ENCODE measurements at places on chromosomes 3 and 15.

DNA sequence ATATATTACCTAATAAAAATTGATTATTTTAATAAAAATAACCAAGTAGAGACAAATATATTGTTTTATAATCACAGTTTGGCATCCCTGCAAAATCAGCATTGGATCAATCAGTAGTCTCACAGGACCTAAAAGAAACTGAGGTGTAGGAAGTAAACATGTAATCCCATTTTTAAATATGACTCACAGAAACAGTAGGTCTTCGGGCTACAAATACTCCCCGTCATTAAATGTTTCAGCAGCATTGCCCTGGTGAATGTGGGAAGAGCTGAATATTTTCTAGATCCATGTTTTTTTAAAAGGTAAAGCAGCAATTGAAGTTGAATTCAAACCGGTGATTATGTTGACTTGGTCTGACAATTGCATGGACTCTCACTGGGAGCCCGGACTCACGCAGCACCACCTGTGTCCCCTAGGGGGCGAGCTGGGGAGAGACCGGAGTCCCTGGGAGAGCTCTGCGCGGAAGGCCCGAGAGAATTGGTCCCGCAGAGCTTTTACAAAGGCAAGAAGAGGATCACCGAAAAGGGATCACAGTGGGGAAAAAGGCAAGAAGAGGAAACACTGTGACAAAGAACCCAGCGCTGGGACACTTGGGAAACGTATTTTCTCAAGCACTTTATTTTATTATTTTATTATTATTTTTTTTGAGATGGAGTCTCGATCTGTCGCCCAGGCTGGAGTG is 17.2 kb upstream of the USP3 start:
- DNase-seq, result no peak

GRCh38 chr3:88263417-88264100 is 113.8 kb downstream of the C3orf38 start:
- no peak for DNase-seq

DNA sequence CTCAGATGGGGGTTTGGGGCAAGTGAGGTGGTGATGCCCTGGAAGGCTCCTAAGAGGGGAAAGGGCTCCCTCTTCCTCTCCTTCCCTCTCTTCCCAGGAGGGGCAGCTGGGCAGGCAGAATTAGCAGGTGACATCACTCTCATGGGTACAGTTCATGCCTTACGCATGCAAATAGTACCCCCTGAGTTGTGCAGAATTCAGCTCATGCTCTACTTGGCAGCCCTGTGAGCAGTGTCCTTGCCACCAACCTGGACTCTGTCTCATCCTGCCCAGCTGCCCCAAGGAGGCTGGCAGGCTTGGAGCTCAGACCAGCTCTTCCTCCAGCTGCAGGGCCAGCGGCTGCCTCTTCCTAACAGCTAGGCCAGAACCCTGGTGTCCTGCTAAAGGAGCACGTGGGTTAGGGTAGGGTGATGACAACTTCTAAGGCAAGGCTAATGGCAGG is 3.3 kb downstream of the CHAC1 start:
- DNase-seq, result no peak

GRCh38 chr3:146246526-146246925 is 4.4 kb downstream of the PLSCR4 start:
- no peak for DNase-seq

- DNase-seq, result no peak
Measured at GRCh38 chr3:6099458-6100075, 761.3 kb upstream of the GRM7 start.

- DNase-seq, result peak; percentile 83
Measured at GRCh38 chr3:194003114-194004057, 132.6 kb upstream of the HES1 start.

GRCh38 chr3:177629276-177629675 is 432.0 kb upstream of the TBL1XR1 start:
- no peak for DNase-seq

DNA sequence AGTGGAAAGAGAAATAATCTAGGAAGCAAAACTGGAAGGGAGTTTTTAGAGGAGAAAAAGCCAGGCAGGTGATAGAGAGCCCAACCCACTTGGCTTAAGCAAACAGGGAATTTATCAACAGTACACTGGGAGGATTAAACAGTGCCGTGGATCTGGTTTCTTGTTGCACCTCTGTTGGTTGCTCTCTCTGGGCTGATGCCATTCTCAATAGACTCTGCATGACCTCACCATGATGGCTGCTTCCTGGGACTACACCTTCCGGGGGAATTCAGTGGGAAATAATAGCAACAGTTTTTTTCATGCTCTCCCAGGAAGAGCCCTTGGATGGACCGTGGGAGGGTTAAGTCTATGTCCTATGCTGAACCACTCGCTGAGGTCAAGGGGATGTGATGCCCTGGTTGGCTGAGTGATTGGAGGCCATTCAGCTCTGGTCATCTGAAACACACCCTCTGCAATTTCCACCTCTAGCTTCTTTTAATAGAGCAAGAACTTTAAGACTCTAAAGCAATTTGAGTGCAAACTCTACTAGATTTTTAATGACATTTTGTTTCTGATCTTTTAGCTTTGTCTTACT is 74.2 kb downstream of the EPHB1 start:
- no peak for DNase-seq

DNA sequence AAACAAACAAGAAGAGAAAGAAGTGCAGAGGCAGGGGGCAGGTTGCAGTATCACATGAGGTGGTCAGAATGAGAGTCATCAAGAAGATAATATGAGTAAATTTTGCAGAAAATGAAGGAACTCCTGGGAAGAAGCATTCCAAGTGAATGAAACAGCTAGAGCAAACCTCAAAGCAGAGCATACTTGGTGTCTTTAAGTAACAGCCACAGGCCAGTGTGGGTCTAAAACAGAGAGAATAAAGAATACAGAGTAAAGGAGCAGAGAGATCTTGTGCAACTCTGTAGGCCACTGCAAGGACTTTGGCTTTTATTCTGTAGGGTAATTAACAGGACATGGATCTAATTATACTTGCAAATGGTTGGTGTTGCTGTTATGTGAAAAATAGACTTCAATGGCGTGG is 81.3 kb downstream of the STAC start:
- DNase-seq, result peak; percentile 59

- no peak for DNase-seq
Measured at GRCh38 chr3:94167796-94168195, 104.9 kb downstream of the NSUN3 start.

DNA sequence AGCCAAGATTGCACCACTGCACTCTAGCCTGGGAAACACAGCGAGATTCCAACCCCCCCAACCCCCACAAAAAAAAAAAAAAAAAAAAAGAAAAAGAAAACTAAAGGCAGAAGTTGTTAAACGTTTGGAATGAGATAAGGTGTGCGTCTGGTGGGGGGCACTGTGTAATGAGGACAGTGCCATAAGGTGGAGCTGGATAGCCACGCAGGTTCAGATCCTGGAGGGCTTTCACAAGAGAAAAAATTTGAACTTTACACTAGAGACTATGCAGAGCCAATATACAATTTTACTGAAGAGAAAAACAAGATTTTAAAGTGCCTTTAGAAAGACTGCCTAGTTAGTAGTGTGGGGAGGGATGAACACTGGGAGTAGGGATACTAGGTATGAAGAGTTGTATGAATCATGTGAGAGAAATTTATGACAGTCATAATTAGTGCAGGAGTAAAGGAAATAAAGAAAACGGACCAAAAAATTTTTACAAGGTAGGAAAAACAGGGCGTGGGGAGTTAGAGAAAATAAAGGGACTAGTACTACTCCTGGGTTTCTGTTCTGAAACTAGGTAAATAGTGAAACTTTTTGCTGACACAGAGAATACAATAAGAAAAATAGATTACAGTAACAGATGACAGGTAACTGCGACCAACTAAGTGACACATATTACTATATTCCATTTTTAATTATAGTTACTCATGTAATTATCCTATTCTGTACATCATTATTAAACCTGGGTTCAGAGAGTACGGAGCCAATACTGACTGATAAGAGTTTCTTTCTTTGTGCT is 108.1 kb downstream of the PEAK1 start:
- no peak for DNase-seq

- no peak for DNase-seq
Measured at GRCh38 chr3:36738702-36739101, 25.7 kb downstream of the DCLK3 start.

DNA sequence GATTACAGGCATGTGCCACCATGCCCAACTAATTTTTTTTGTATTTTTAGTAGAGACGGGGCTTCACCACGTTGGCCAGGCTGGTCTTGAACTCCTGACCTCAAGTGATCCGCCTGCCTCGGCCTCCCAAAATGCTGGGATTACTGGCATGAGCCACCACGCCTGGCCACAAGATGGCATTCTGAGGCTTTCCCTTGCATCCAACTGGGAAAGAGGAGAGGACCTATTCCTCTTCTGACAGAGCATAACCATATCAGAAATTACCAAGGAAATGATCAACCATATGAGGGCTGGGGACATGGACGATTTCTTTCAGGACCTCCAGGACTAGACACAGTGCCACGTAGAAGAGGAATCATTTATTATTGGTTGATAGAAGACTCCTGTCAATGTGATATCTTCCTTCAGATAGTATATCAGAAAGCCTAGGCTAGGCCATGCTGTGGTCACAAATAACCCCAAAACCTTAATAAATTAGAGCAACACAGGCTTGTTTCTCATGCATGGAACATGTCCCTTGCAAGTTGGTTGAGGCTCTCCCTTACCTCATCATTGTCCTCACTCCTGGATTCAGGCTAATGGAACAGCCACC is 372.3 kb upstream of the IL12A start:
- DNase-seq, result no peak

GRCh38 chr3:111695636-111696117 is 100.5 kb upstream of the ZBED2 start:
- peak; percentile 80 for DNase-seq

DNA sequence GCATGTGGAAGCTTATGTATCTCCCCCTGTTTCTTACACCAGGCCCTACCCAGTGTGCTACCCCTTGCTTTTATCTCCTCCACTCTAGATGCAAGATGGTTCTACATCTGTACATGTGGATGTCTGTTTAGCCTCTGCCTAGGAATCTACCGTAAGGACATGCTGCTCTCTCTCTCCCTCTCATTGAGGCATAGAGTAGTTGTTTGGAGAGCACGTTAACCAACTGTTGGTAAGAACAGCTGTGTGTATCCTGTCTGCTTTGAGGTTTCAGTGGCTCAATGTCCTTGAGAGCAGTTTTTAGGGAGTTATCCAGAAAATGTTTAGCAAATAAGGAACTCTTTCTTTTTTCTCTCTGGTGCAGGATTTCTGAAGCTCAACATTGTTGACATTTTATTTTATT is 152.8 kb downstream of the DNAJB8 start:
- DNase-seq, result no peak

DNA sequence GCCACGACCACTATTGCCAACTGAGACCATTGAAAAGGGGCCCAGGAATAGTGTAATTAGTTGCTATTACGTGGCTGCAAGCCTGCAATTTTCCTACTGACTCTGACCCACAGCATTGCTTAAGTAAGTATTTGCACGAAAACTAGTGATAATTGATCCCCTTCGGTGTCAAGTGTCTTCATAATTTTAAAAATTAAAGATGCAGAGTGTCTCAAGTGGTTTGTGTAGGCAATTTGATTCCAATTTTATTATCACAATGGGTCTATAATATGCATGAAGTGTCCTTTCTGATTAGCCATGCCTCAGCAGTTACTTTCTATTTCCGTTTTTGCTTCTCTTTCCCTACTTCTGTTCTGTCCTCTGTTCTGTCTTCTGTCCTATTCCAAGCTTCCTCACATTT is 259.2 kb downstream of the C3orf38 start:
- no peak for DNase-seq

DNA sequence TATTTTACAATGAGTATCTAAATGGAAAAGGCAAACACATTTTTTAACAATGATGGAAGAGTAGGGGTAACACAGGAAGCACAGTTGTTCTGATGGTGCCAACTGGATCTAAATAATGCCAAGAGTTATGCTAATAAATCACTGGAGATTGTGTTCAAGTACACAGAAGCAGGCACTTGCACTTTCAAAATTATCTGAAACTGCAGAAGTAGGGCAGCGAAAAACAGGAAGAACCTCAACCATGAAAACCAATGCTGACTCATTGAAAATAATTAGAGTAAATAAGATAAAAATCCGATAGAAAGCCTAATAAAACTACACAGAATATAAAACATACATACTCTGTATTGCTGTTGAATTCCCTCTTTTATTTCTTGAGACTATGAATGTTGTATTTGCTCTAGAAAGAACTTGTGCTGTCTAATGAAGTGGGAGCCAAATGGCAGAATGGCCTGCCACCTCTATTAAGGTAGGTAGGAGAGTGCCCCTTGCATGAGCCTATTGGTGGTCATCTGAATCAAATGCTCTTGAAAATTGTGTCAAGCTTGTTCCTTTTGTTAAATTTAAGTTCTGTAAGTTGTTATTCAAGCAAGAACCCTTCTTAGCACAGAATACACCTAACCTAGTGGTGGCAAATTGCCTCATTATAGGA is 93.7 kb downstream of the ABI3BP start:
- DNase-seq, result no peak

DNA sequence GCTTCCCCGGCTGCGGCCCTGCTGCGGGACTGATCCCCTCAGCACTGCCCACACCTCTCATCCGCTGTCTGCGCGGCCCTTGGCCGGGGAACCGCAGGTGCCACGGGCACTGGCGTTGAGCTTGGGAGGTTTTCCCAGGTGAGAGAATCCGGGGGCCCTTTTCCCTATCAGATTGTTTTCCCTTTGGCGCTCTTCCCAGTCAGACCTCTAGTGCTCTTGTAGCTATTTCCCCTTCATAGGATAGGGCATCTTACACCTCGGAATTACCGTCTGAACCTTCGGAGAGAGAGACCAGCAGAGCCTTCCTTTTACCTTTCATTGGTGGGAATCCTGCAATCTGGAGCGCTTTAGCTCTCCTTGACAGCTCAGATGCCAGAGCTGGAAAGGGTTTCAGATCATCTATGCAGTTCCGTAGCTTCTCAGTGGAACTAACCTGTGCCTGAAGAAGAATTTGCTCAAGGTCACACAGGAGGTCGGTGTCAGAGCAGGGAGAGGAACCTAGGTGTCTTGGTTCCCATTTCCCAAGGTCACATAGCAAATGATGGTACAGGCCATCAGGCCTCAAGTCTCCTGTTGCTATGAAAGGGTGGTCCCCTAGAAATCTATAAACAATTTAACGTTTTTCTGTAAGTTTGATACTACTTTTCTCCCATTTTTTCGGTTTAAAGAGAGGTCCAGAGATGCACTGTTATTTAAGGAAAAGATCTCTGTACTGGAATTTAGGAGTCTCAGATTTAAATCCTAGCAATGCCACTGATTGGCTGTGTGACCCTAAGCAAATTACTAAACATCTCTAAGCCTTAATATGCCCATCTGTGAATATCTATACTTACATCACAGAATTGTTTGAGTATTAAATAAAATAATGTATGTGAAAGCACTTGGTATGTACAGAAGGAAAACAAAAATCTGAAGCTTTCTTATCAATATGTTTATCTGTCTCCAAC is 916 bp downstream of the IDH3A start:
- no peak for DNase-seq

GRCh38 chr3:124478830-124479229 is 251.4 kb upstream of the UMPS start:
- DNase-seq, result no peak

GRCh38 chr3:62672270-62672987 is 202.8 kb downstream of the CADPS start:
- DNase-seq, result no peak

GRCh38 chr3:55782351-55782750 is 295.2 kb upstream of the WNT5A start:
- no peak for DNase-seq
